Upper lobe of left lung (tissue), 6 donors: ENCODE measurements at places on chromosomes 3 and 15. TPM values are rescaled to one million over a fixed set of nuclear protein-coding genes. Genes with fewer than 3 reads are reported as not detected.

DNA sequence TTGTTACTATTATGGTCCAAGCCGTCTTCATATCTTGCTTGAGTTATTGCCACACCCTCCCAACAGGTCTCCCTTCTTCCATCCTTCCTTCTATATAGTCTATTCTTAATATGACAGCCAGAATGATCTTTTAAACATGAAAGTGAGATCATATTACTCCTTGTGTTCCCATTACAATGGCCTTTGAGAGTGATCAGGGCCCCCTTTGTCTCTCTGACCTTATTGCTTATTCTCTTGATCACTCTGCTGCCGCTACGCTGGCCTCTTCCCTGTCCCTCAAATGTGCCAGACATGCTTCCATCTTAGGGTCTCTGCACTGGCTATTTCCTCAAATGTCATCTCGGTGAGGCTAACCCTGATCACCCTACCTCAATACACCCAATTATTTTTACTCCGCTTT is 38.1 kb downstream of the UBE2E2 start:
- DNase-seq, result no peak

DNA sequence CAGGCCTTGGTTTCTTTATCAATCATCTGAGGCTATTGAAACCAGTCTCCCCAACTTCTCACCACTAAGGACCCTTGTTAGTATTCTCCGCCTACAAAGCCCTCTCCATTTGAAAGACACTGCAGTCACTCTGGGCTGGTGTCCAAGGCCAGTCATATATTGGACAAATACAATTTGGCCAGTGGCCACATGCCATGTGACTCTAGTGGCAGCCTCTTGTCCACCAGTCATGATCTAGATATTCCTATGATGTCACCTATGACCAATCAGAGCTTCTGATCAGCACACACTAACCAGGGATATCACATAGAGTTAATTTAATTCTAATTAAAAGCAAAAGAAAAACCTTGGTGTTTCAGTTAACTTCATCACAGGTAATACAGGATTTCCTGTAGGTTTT is 68.2 kb downstream of the RAB11A start:
- DNase-seq, result peak; percentile 51

DNA sequence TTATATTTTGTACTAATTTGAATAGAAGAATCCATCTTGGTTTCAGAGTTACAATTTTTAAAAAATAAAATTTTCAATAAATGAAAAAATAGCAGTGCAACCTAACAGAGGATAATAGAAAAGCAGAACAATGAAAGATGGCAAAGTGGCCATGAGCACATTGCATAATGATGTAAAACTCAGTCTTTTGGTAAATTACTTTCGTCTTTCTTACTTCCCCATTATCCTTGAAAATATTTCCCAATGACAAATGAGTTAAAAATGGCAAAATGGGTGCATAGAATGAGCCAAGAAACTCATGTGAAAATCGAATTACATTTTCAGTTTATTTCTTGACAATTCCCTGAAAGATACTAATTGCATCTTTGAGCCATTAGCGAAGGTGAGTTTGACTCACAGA is 236.4 kb downstream of the CDIN1 start:
- DNase-seq, result no peak

- no peak for DNase-seq
Observed at GRCh38 chr3:38313263-38313662, 31.2 kb downstream of the SLC22A14 start.

The WWTR1 gene
- 117 TPM for total RNA-seq

DNA sequence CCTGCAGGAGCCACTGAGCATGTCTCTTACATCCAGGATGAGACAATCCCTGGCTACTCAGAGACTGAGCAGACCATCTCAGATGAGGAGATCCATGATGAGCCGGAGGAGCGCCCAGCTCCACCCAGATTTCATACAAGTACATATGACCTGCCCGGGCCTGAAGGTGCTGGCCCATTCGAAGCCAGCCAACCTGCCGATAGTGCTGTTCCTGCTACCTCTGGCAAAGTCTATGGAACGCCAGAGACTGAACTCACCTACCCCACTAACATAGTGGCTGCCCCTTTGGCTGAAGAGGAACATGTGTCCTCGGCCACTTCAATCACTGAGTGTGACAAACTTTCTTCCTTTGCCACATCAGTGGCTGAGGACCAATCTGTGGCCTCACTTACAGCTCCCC is 6.2 kb downstream of the MAP1A start:
- DNase-seq, result no peak

DNA sequence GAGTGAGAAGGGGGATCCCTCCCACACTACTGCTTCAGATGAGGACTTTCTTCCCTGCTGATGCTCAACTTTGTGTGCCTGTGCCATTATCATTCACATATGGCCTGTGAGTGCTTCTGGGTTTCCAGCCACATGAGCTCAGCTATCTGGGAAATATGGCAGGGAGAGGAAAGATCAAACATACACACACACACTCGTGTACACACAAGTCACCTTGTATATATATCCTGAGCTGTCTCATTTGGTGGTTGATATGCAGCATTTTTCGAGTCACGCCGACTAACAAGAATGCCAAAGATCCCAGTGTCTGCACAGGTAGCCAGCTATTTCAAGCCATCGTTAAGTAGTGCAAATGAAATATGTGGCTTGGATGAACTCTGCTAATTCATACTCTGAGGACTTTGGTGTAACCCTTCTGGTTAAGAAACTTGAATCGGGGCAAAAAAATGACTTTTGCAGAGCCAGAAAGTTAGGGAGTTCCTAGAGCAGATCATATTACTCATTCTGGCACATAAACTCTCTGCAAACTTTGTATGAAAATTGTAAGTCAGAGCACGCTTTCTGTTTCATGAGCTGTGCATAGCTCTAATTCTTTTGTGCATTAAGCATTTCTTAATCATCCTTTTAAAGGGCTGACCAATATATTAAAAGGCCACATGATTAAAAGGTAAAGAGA is 24.9 kb upstream of the WNT5A start:
- no peak for DNase-seq

DNA sequence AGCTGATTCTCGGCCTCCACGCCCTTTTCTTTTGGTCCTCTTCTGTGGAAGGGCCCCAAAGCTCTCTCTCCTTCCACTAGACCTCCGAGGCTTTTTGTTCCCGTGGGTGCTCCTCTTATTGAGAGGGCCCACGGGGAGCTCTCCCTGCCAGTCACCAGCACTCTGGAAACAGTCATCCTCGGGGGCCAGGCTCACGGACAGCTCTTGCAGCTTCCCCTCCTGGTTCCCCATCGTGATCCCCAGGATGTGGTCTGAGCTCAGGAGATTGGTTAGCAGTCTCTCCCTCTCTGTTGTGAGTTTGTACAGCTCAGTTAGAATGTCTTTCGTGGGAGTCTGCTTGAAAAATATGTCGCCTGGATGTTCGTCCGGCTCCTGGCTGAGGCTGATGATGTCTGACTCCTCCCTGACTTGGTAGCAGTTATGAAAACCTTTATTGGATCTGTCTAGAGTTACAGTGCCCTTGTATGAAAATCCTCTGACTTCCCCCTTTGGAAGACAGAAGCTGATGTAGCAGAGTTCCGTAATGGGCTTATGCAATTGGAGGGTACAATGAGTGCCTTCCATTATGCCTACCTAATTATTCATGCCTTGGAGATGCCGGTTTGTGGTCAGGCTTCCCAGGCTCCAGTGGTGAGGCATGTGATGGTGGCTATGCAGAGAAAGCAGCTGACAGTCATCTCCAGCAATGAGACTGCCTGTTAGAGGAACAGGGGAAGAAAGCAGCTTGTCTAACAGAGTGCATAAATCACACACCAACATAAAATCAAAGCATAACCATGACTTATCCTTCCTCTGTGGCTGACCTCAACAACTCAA is 40.0 kb downstream of the FMN1 start:
- DNase-seq, result no peak

The GHRL gene
- 1.1 TPM for total RNA-seq

DNA sequence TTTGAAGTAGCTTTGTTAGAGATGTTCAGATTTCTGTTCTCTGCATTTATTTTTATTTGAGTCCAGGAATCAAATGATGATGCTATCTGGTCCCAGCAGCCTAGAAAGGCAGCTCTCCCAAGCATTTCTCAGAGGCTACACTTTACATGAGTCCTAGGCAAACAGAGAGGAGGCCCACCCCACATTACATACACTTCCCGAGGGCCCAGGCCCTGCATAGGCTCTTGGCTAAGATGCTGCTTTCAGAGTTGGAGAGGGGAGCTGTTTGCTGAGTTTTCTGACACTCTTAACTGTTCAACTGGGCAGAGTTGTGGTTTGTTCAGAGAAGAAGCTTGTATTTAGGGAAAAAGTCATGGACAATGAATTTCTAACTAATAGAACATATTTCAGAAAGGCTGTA is 117.9 kb upstream of the RGMA start:
- no peak for DNase-seq

DNA sequence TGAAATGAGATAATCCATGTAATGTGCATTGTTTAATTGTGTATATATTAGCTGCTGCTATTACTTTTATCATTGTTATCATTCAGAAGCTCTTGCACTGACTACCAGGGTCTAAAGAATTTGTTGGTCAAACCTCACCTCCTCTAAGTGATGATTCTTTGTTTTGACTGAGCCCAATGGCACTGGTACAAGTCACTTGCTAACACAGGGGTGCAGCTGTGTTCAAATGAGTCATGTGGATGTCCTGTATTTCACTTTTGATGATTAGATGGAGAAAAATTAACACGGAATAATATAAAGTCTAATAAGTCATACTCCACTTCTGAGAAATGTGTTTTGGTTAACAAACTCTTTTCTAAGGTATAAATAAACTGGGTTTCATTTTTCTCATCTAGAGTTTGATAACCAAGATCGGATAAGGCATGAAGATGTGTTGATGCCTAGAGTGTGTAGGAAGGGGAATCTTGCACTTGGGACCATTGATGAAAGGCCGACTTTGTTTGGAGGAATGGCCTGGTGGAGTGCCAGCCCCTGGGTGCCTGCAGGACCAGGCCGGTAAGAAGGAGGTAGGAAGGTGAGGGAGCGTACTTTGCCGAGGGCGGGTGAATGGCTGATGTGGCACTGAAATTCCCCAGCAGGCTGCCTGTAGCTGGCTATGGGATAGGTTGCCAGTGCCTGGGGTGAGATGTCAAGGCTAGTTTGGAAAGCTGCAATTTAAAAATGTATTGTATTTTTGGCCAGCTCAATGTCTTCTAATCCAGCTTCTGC is 244.7 kb upstream of the ZPLD1 start:
- no peak for DNase-seq

The IGSF11 gene
- total RNA-seq, result not detected

- no peak for DNase-seq
Observed at GRCh38 chr3:108150200-108150599, 59.4 kb upstream of the CD47 start.

The PLA1A gene
- 1.0 TPM for total RNA-seq

- no peak for DNase-seq
Observed at GRCh38 chr3:49568965-49569364, 14.7 kb downstream of the BSN start.

DNA sequence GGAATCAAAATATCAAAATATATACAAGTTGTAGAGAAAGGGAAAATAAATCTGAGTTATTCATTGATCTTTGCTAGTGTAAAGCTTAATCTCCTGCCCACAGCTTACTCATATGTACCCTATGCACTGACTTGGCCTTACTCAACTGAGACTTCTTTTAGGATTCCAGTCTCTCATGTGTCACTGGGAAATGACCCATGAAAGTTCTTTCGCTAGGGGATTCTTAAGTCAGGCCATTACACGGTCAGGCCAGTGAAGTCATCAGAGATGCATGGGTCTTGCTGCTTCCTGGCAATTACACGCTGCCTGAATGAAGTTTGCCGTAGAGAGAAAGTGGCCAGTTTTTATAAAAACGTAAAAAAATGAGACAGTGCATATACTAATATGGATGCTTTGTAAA is 20.7 kb upstream of the LPP start:
- DNase-seq, result no peak
